ENCODE measurements at places on chromosomes 16 and 17. TPM values are rescaled to one million over a fixed set of nuclear protein-coding genes. Genes with fewer than 3 reads are reported as not detected.

Gene YBX2
- 7.0 TPM for total RNA-seq

DNA sequence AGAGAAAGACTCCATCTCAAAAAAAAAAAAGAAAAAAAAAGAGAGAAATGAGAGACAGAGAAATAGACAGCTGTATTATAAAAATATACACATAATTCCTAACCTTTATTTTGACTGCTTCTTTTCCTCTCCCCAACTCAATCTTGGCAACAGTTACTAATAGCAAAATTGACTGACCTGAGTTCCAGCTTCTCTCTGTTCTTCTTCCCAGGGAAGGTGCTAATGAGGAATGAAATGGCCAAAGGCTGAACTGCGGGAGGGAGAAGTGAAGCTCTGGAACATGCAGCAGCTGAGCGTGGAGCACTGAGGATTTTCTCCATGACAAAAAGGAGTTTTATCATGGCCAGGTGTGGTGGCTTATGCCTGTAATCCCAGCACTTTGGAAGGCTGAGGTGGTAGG, 25.2 kb upstream of the PRKCA start:
- no peak for DNase-seq

GRCh38 chr17:79183293-79184158, 108.9 kb downstream of the ENGASE start:
- DNase-seq, result no peak

DNA sequence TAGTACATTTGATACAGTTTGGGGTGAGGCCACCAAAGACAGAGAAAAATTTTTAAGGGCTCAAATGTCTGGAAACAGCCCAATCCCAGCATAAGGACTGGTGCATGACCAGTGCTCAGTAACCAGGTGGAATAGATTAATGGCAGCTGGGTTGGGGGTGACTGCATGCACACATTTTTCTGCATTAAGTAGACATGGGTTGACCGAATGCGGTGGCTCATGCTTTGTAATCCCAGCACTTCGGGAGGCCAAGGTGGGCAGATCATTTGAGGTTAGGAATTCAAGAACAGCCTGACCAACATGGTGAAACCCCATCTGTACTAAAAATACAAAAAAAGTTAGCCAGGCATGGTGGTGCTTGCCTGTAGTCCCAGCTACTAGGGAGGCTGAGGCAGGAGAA, 121.1 kb upstream of the HSBP1 start:
- DNase-seq, result no peak

DNA sequence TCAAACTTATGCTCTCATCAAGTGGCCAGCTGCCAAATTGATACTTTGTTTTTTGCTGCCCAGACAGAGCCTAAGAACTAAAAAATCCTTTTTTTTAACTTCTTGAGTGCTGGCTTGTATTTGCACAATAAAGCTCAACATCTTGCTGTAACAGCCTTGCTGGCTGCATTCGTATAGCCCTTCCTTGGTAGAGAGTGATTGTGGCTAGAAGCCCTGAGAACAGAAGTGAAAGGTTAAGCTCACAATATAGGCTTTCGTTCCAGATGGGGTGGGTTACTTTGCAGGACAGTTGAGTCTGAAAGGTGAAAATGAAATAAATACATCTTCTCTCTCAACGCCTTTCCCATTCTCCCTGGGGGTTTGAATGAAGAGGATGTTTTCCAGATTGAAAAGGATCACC, 278.8 kb downstream of the HS3ST3B1 start:
- DNase-seq, result no peak

DNA sequence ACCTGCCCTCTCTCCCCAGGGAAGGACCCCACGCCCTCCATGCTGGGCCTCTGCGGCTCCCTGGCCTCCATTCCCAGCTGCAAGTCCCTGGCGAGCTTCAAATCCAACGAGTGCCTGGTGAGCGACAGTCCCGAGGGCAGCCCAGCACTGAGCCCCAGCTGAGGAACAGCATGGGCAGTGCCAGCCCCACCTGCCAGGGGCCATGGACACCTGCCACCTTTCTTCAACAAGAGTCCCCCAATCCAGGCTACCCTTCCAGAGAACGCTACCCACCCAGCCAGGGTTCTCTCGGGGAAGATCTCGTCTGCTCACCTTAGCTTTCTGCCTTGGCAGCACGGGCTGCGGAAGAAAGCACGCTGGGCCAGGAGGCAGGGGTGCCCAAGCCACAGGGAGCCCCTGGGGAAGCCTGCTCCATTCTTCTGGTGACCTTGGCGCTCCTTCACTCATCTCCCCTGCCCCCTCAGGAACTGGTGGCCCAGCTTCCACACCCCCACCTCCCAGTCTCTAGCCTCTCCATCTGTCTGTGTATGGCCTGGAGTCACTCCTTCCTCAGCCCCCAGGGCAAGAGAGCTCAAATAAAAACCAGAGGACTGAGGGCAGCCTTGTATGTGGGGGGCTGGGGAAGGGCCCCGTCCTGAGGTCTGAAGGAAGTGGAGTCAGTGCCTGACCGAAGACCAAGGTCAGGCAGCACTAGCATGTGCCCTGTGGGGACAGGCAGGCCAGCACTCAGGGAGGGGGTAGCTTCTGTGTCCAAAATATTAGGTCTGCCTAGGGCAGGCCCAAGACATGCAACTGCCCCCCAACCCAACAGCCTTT, 6.3 kb downstream of the SLC25A39 start:
- no peak for DNase-seq

DNA sequence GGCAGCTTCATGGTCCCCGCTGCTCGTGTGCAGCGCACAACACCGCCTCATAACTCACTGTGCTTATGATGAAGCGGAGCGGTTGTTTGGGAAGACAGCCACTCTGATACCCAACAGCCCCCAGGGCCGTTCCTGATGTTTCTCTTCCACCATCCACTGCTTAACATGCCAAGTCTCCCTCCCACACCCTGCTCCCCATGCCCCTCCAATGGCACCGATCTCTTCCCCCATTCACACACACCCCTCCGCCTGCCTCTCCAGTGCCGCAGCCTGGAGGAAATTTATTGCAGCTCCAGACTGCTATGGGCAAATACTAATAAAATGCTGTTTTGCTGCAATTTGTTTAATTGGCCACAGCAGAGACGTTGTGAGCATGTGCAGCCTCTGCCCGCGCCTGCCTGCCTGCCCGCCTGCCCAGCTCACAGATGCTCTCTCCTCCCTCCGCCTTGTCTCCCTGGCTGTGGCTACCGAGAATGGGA, 80.3 kb upstream of the LHX1 start:
- DNase-seq, result no peak

DNA sequence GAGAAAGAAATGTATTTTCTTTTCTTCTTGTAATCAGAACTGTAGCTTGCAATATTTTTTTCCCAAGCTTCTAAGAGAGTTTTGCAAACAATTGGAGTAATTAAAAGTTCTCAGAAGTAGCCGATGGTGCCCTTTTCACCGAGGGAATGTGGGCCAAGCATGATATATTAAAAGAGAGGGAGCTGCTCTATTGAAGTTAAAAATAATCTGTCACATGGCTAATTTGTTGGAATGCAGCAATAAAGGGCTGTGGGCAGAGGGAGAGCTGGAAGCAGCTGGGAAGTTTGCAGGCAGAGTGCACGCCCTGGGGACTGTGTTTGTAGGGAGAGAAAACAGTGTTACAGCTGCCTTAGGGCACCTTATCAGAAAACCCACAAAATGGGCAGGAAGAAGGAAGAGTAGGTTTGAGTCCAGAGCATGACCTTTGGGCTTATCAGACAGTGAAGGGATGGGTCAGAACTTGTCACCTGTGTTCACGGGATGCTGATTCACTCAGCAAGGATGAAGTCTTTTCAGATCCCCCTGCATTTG, 18.5 kb upstream of the TERF2 start:
- no peak for DNase-seq

DNA sequence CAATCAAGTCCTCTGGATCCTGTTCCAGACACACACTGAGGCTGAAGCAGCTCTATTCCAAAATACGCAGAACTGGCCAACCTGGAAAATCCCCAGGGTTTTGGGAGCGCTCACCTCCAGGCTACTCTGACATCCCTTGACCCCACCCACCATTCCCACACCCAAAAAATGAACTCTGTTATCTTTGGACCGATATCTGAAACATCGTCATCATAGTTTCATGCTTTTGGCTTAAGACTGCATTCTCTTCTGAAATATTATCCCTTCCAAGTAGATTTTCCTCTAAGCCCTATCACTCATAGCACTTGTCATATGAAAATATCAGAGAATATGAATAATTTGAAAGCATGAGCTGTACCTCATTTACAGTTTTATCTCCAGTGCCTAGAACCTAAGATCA, 34.7 kb downstream of the VAT1L start:
- no peak for DNase-seq

GRCh38 chr17:51739245-51739886, 419.1 kb downstream of the CA10 start:
- DNase-seq, result no peak

- DNase-seq, result no peak
Measured at GRCh38 chr16:682493-683395, 1.4 kb downstream of the JMJD8 start.

Gene CYB5D1
- total RNA-seq, result 17.9 TPM

Gene OTOA
- 0.17 TPM for total RNA-seq

DNA sequence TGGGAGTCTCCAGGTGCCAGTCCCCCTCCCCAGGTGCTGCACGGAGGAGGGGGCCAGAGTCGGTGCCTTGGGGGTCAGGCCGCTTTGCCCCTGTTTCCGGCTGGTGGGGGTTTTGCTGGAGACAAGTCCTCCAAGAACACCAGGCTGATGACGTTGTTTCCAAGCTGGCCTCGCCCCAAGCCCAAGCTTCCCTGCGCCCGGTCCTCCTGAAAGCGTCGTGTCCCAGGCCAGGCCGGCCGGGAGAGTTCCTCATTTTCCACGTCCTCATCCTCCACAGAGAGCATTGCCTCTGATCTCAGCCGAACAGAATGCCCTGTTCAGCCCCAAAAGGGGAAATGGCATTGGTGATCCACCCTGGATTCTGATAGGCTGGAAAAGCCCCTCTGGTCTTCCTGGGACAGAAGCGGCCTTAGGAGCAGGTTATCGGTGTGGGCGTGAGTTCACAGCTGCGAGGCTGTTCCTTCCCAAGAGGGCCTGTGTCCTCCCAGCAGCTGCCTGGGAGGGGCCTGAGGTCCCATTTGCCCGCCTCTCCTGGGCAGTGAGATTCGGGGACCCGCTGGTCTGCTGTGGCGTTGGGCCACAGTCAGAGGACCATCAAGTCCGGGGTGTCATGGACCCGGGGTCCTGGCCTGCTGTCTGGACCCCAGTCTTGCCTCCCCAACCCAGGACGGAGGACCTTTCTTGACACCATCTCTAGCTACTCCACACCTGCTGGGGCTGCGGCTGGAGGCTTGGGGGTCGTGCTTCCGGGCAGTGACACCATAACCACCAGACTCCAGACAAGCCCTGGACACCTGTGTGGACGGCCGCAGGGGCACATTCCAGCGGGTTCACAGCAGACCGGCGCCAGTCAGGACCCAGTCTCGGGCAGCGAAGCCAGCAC, 7.1 kb downstream of the SOX8 start:
- no peak for DNase-seq
